Activated CD4-positive, CD25-positive, alpha-beta regulatory T cell treated with anti-CD3 and anti-CD28 coated beads, Interleukin-2, amount 50 U/mL, for 24 hours (primary cell): ENCODE measurements at places on chromosomes 4 and X.

GRCh38 chr4:100257567-100257966 lies 67.3 kb upstream of the DDIT4L start:
- ATAC-seq: no peak

DNA sequence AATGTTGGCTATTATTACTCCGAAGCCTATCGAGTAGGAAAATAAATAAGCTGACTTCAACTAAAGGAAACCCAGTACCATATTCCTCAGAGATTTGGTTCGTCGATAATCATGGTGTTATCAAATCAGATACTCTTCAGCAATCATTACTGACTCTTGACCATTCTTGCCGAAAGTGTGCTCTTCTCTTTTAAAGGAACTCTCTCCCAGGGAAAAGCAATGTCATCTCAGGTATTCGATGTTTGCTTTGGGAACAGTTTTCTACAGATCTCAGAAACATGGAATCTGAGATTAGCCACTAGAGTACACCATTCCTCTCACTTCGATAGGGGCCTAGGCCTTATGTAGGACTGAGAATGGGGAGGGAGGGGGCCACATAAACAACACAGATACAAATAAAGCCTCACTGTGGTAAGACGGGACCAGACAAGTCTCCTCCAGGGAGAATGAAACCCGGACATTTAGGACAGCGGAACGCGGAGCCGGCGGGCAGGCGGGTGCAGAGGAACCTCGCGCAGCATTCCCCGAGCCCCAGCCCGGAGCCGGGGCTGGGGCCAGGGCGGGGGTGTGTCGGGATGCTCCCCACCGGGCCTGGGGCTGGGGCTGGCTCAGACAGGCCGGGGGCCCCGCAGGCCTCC lies 581 bp downstream of the DNAJB14 start:
- ATAC-seq: no peak

DNA sequence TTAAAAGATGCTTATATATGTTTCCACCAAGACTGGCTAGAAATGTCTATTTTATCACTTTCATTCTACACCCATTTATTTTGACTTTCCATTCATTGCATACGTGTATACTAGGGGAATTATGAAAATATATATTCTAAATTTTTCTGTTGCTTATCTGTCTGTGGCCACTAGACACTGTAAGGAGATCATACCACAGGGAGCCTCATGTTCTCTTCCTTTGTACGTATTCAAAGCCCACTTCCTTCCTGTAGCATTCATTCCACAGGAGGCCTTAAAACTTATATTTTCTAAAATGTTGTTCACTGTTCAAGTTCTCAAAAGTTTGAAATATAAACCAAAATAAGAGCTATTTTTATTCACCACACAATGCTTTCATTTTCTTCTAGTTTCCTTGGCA lies 1848.9 kb upstream of the TENM3 start:
- no peak for ATAC-seq

- no peak for ATAC-seq
These were observed 88.9 kb downstream of the RASL11B start for GRCh38 chr4:52951016-52951415.

GRCh38 chr4:21901831-21902230 lies 46.7 kb downstream of the KCNIP4 start:
- ATAC-seq: no peak

GRCh38 chr4:152206646-152207377 lies 329.1 kb downstream of the FBXW7 start:
- no peak for ATAC-seq

DNA sequence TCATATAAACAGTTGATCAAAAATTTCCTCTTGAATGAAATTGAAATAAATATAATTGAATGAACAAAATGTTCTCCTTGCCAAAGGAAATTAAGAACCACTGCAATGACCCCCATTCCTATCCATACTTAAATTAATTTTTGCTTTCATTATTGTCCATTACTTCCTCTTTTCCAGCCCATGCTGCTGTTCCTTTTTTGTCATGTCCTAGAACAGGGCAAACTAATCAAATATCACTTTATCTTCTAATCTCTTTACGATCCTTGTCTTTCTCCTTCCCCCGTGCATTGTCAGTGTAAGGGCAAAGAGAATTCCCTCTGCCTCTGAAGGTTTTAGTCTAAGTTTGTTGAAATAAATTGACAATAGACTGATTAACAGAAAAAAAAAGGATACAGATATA lies 203.0 kb downstream of the CENPC start:
- ATAC-seq: no peak

- ATAC-seq: peak; percentile 38
These were observed 97.1 kb downstream of the TMA16 start for GRCh38 chr4:163591614-163592020.

GRCh38 chrX:2264179-2265030 lies 236.4 kb downstream of the DHRSX start:
- ATAC-seq: no peak

DNA sequence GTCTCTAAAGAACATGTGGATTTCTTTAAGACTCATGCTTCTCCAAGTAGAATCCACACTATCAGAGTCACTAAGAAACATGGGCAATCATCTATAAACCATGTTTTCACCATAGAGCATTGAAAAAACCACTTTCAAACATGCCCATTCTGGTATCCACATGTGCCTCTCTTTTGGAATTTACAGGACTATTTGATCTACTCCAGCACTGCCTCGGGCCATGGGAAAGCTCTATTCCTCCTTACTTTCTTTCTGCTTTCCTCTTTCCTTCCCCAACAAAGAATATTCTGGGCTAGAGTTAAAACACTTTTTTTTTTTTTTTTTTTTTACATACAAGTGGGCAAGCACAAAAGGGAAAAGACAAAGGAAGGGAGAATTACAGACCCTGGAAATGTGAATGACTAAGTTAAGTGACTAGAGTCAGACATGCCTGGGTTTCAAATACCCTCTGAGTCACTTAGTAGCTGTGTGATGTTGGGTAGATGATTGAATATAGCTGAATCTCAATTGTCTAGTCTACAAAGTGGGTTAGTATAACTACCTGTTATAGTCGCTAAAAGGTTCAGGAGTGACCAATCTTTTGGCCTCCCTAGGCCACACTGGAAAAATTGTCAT lies 847.7 kb upstream of the INTU start:
- ATAC-seq: no peak

- no peak for ATAC-seq
These were observed 197.9 kb downstream of the PRDM5 start for GRCh38 chr4:120724656-120725055.

GRCh38 chr4:81796790-81797528 lies 325.3 kb upstream of the RASGEF1B start:
- ATAC-seq: no peak

DNA sequence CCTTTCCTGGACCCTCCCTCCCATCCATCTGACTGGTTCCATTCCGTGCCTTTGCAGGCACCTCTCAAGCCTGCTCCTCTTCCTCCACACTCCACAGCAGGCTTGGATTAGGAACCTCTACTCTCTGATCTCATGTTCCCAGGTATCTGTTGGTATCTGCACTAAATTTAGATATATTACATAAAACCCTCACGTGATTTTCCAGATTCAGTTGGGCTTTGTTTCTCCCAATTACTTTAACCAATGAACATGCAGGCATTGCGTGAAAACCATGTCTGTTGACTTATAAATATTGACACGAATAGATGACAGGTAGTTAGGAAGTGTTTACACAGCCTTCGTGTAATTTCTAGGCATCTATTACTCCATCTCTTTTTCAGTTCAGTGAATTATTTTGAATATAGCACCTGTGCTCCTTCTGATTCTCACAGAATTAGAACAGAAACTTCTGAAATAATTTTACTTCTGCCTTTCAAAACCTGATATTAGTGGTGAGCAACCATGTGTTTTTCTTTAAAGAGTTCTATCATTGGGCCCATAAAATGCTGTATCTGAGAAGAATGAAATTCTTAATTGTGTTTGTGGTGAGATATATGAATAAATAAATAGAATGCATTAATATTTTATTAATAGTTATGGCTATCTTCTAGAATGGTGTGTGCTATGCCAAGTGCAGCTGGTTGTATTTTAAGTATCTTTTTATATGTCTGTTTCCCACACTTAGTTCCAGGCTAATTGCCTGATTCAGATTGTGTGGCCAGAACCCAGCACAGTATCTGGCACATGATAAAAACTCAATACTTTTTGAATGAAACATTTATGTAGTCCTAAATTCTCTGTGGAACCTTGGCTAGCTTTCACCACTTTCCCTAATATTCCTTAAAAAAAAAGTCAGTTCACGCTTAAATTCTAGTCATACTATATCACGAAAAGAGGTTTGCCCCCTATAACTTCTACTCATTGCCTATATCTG lies 304.8 kb downstream of the QDPR start:
- no peak for ATAC-seq

DNA sequence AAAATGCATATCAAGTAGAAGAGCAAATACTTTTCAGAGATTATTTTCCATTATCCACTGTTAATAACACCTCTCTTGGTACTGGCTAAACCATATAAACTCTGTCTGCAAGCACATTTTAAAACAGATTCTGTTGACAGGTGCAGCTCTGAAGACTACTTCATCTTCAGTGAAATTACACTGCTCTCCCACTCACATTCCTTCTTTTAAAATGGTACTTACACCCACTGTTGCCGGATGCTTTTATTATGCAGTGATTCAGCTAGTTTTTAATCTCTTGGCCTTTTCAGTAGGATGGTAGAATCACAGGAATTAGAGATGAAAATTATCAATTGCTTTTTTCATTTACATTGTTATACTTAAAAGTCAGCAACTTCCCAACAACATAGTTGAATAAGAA lies 381.6 kb downstream of the GASK1B start:
- no peak for ATAC-seq

DNA sequence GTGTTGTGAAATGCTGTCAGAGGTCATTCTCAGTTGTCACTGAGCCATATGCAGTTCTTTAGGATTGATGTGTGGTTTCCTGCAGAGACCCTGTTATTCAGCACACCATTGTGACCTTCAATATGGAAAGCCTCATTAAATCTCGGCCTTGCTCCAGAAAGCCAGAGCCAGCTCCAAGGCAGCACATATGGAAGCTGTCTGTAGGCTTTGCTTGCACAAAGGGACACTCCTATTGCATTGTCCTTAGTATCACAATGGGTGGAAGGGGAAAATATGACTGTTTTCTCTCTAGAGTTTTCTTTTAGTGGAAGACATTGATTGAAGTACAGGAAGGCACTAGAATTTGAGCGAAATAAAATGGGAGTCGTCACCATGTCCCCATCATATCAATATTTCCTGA lies 179.0 kb downstream of the CEP135 start:
- no peak for ATAC-seq

DNA sequence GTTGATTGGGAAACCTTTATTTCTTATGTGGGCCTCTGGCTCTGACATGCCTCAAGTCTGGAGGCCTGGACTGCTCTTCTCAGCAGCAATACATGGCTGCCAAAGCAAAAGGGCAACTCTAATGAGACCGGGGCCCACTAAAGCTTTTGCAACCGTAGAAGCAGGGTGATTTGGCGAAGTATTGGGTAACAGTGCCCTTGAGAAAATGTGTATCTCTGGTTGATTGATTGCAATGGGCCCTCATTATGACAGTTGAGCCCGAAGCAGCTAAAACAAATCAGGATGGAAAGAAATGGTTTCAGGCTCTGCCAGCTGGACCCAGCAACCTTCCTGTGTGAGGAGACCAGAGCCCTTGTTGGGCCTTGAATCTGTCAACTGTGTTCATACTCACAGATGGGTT lies 73.4 kb downstream of the CLCN4 start:
- no peak for ATAC-seq

DNA sequence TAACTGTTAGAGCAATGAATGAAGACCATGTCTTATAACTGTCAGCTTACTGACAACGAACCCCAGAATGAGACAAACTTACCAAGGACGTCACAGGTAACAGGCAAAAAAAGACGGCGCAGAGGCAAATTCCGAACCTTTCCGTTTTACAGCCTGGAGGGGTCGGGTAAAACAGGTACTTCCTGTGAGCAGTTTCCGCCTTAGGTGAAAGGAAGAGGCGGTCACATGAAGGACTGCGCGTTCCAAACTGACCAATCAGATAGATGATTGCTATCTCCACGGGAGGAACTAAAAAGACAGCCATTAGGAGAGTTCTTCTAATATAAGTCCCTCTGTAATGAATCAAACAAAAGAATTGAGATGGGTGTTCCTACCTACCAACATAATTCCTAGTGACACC lies at the start of gene COX7B2:
TSS of gene COX7B2 (minus strand) at position 168 of the 400 bp plus-strand sequence. CDS start 174,053 bp downstream, outside the sequence.
- no peak for ATAC-seq

GRCh38 chr4:90799895-90800294 lies 672.7 kb downstream of the CCSER1 start:
- no peak for ATAC-seq

DNA sequence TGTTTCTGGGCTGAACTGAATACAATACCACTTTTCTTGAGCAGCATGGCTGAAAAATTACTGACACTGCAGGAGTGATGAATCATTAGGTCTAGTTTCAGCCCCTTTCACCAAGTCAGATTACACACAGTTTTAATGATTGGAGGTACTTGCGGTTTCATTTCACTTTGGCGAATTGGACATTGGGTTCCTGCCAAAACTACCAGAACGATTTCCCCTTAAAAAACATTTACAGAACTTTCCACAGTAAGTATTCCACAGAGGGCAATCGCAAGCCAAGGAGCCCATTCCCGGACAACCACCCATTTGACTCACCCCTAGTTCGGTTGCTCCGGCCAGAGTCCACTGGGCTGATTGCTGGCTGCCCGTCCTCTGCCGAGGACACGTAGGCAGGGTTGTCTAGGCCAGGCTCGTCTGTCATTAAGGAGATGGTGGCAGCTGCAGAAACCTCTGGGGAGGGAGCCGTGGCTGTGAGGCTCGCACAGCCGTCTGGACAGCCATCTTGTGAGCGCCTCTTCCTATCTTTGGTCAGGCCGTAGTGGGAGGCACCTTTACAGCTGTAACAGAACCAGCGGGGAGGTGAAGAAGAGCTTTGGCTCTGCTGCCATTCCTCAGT lies 83.5 kb downstream of the LNX1 start:
- ATAC-seq: no peak

GRCh38 chr4:172950990-172951389 lies 217.6 kb upstream of the GALNT7 start:
- ATAC-seq: no peak

DNA sequence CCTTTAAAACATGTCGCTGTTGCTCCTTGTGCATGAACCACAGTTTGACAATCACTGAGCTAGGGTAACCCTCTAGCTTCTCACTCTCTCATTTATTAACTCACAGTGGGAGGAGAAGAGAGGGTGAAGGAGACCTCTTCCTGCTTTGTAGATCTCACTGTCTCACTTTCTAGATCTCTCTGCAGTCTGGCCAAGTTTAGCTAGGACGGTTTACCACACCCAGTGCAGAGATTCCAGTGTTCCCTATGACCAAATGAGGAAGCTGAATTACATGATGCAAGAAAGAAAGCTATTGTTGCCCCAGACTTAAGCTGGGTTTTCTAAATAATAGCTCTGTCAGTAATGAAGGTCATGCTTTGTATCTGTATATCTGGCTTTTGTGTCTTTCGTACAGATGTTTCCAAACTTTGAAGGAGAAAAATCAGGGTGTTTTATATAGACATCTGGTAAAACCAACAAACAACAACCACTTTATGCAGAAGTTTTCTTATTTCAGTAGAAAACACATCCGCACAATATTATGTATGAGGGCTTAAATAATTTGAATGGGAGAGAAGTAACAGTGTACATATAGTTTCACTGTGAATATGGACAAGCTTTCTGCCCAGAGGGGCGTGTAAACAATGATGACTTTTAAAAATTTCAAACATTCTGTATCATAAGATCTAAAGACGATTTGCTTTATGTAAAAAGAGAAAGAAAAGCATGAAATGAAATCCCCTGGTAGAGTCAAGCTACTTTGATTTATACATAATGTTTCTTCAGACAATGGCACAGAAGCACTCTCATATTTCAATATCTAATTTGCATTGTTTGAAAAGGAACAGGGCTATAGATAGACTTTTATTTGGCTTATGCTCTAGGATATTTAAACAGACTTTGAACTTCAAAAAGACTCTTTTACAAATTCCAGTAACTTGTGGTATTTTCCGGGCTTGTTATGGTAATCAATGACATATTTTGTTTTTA lies 582.3 kb downstream of the FSTL5 start:
- no peak for ATAC-seq
